ENCODE measurements at places on chromosomes 11 and 22. TPM values are rescaled to one million over a fixed set of nuclear protein-coding genes. Genes with fewer than 3 reads are reported as not detected.

The NEFH gene
- total RNA-seq, result 7.5 TPM

The TRIM64 gene
- total RNA-seq, result not detected

The GAL gene
- 1.0 TPM for total RNA-seq

The OSM gene
- 152 TPM for total RNA-seq

The SMIM35 gene
- total RNA-seq, result 1.7 TPM

The C11orf91 gene
- total RNA-seq, result not detected

The BRSK2 gene
- 1.5 TPM for total RNA-seq

The DRAP1 gene
- 118 TPM for total RNA-seq

The GLYATL1 gene
- total RNA-seq, result not detected

The CBLIF gene
- total RNA-seq, result not detected

The KCNQ1OT1 gene
- 0.74 TPM for total RNA-seq

The OR2AT4 gene
- total RNA-seq, result not detected

The DSCAML1 gene
- not detected for total RNA-seq

The LAYN gene
- total RNA-seq, result 15.8 TPM

The KRTAP5-10 gene
- not detected for total RNA-seq

The USH1C gene
- not detected for total RNA-seq

The NELL1 gene
- total RNA-seq, result not detected

The ARHGEF17 gene
- 0.09 TPM for total RNA-seq

The PKDREJ gene
- not detected for total RNA-seq

The SLC22A9 gene
- not detected for total RNA-seq

The OR8I2 gene
- not detected for total RNA-seq

The CST6 gene
- total RNA-seq, result 0.75 TPM

The RAB38 gene
- 2.0 TPM for total RNA-seq

The SHANK3 gene
- total RNA-seq, result 0.16 TPM

The OR8G5 gene
- not detected for total RNA-seq

The SNX32 gene
- 0.64 TPM for total RNA-seq

The TEX54 gene
- not detected for total RNA-seq

The SCGB1D2 gene
- not detected for total RNA-seq

The APOL4 gene
- total RNA-seq, result 0.52 TPM

The GRM5 gene
- total RNA-seq, result not detected

The RCOR2 gene
- total RNA-seq, result 0.41 TPM

The NCF4 gene
- 15.7 TPM for total RNA-seq

The FAM180B gene
- total RNA-seq, result 0.25 TPM

The GGT5 gene
- total RNA-seq, result not detected

The GPHA2 gene
- not detected for total RNA-seq

Measured in activated T-helper 2 cell treated with anti-CD3 and anti-CD28 coated beads, Interferon-gamma antibody, Interleukin-2, Interleukin-4, amounts not matched to agents 10 μg/mL and 5 μg/mL and 100 μg/mL, durations not matched to agents 14 hours and 24 hours and 36 hours (primary cell).